ENCODE measurements at places on chromosomes 1 and 21. TPM values are rescaled to one million over a fixed set of nuclear protein-coding genes. Genes with fewer than 3 reads are reported as not detected.

DNA sequence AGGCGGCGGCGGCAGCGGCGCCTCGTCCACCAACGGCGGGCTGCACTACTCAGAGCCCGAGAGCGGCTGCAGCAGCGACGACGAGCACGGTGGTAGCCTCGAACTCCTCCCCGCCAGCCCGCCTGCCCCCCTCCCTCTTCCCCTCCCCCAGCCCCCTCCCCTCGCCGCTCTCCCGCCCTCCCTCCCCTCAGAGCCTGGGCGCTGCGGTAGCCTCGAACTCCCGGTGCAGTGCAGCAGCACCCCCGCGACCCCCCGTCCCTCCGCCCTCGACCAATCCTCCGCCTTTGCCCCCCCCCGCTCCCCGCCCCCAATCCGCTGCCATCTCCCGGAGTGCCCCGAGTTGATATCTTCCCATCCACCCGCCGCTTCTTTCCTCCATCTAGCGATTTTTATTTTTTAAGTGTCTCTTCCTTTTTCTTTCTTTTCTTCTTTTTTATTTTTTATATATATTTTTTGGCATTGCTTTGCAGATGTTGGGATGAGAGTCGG, 516 bp downstream of the RCOR3 start:
- no peak for DNase-seq
- peak overlapping the region; percentile 96 for H3K4me3 ChIP-seq
- H3K27me3 ChIP-seq = no peaks in the 10 kb centered on the region
- peaks cover 13% of the 10 kb centered on the region for H3K4me1 ChIP-seq

DNA sequence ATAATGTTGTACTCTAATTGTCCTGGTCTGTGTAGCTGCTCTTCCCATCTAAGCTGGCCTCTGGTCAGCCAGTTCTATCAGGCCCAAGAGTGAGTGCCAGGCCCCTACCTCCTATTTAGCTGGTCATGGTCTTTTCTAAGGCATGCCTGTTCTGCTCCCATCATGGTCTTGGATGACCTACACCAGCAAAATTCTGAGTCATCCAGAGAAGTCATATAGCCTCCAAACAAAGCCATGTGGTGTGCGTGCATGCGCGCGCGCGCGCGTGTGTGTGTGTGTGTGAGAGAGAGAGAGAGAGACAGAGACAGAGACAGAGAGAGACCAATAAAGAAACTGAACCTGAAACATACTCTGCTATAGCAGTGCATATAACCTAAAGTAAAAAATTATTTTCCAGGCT, 254.4 kb downstream of the BRINP2 start:
- H3K27ac ChIP-seq = no peak overlapping the region
- H3K4me1 ChIP-seq = no peaks in the 10 kb centered on the region
- no peaks in the 10 kb centered on the region for H3K27me3 ChIP-seq
- no peaks in the 10 kb centered on the region for H3K36me3 ChIP-seq
- no peak overlapping the region for H3K4me3 ChIP-seq

GRCh38 chr1:6052543-6053205, 7.0 kb downstream of the KCNAB2 start:
- DNase-seq = peak; percentile 85
- H3K36me3 ChIP-seq = peaks cover 34% of the 10 kb centered on the region
- no peak overlapping the region for H3K4me3 ChIP-seq
- H3K27me3 ChIP-seq = no peaks in the 10 kb centered on the region
- H3K4me1 ChIP-seq = peaks cover 9% of the 10 kb centered on the region
- H3K27ac ChIP-seq = no peak overlapping the region

Gene IGSF21
- total RNA-seq = not detected

DNA sequence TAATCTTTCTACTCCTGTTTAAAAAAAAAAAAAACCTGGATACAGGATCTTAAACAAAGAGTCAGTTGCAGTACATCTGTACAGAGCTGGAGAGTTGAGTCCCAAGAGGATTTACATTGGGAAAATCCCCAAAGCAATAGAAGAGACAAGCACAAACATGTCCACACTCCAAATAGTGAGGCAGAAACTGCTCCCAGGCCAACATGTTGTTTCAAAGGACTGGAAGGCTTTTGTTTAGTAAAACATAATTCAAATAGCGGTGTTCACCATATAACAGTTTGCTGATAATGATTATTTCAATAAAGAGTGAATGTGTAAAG, 425.4 kb downstream of the ADGRL2 start:
- H3K4me3 ChIP-seq = no peak overlapping the region
- no peaks in the 10 kb centered on the region for H3K36me3 ChIP-seq
- no peaks in the 10 kb centered on the region for H3K27me3 ChIP-seq
- no peak for DNase-seq

GRCh38 chr1:27380224-27380623, 2.9 kb downstream of the CD164L2 start:
- DNase-seq = no peak
- no peaks in the 10 kb centered on the region for H3K36me3 ChIP-seq
- no peak overlapping the region for H3K4me3 ChIP-seq
- no peak overlapping the region for H3K27ac ChIP-seq
- peaks cover 3% of the 10 kb centered on the region for H3K4me1 ChIP-seq
- H3K27me3 ChIP-seq = peaks cover 7% of the 10 kb centered on the region

Gene TMCC2
- 20.9 TPM for total RNA-seq

Gene C1QTNF12
- total RNA-seq = 2.8 TPM

- H3K36me3 ChIP-seq = peaks cover 58% of the 10 kb centered on the region
- no peak overlapping the region for H3K27ac ChIP-seq
- H3K4me3 ChIP-seq = no peak overlapping the region
Measured at GRCh38 chr1:108190001-108190634, 10.0 kb downstream of the SLC25A24 start.

GRCh38 chr1:170073893-170074249, 624 bp downstream of the KIFAP3 start:
- peaks cover 44% of the 10 kb centered on the region for H3K4me1 ChIP-seq
- H3K27ac ChIP-seq = peak overlapping the region; percentile 93
- peaks cover 10% of the 10 kb centered on the region for H3K36me3 ChIP-seq
- no peak for DNase-seq

Gene DIPK1A
- 18.8 TPM for total RNA-seq

DNA sequence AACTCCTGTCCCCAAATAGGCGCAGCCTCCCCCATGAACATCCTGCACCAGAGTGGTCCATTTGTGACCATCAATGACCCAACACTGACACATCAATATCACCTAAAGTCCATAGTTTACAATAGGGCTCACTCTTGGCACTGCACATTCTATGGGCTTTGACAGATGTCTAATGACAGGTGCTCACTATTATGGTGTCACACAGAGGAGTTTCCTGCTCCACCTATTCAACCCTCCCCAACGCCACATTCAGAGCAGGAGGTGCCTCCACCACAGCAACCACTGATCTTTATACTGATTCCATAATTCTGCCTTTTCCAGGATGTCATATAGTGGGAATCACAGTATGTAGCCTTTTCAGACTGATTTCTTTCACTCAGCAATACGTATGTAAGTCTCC, 24.2 kb downstream of the GNG4 start:
- DNase-seq = no peak
- H3K4me3 ChIP-seq = no peak overlapping the region
- peaks cover 4% of the 10 kb centered on the region for H3K36me3 ChIP-seq
- H3K27ac ChIP-seq = no peak overlapping the region
- peaks cover 14% of the 10 kb centered on the region for H3K27me3 ChIP-seq

DNA sequence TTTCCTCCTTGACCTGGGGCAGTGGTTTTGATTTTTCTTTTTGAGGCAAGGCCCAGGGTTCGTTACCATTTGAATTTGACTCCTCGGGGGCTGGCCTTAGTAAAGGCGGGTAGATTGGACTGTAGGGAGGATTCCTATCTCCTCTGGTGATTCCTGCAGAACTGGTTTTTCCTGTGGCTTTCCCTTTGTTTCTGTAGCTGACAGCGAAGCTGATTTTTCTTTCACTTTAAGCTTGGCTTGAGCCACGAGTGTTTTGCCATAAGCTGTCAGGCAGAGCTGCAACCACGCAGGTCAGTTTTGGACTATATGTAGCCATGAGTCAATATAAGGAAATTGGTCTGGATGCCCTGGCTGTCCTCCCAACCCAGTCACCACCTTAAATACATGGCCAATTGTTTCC, 28.7 kb upstream of the KCNJ15 start:
- peak; percentile 26 for DNase-seq
- no peak overlapping the region for H3K4me3 ChIP-seq
- peaks cover 11% of the 10 kb centered on the region for H3K36me3 ChIP-seq
- no peaks in the 10 kb centered on the region for H3K4me1 ChIP-seq
- H3K27ac ChIP-seq = no peak overlapping the region
